Effector CD4-positive, alpha-beta T cell (primary cell): ENCODE measurements at places on chromosomes 1 and 21.

DNA sequence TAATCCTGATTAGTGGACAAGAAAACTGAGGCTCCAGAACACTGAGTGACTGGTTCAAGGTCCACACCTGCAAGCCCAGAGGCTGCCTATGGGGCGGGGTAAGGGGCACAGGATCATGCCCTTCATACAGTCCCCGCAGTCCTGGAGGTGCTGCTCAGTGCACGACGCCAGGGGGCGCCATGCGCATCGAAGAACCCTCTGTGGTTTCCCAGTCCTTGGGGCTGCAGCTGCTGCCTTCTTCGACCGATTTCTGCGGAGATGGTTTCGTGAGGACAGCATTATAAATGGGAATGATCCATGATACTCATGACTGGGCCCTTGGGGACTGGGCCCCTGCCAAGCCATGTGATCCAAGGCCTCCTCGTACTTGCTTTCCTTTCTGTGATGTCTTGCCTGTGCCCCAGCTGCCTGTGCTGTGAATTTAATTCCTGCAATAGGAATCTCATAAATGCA is 37.1 kb upstream of the ARHGEF10L start:
- no peak for DNase-seq

GRCh38 chr1:2796890-2797740 is 4.4 kb downstream of the TTC34 start:
- no peak for DNase-seq

DNA sequence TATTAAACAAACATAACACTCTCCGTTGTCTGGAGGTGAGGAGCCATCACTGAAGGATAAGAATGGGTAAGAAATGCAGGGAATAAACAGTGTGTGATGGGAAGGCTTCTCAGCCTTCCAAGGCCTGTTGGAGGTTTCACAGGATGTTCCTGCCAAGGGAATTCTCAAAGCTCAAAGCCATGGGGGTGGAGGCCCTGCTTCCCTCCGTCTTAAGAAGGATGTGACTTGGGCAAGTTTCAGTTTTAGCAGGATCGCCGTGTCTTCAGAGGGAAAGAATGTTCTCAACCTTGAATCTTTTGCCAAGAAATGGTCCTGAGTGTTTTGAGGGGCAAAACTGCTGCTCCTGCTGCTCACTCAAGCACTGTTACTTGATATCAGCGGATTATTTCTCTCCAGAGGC is 41.7 kb upstream of the IL20 start:
- no peak for DNase-seq

DNA sequence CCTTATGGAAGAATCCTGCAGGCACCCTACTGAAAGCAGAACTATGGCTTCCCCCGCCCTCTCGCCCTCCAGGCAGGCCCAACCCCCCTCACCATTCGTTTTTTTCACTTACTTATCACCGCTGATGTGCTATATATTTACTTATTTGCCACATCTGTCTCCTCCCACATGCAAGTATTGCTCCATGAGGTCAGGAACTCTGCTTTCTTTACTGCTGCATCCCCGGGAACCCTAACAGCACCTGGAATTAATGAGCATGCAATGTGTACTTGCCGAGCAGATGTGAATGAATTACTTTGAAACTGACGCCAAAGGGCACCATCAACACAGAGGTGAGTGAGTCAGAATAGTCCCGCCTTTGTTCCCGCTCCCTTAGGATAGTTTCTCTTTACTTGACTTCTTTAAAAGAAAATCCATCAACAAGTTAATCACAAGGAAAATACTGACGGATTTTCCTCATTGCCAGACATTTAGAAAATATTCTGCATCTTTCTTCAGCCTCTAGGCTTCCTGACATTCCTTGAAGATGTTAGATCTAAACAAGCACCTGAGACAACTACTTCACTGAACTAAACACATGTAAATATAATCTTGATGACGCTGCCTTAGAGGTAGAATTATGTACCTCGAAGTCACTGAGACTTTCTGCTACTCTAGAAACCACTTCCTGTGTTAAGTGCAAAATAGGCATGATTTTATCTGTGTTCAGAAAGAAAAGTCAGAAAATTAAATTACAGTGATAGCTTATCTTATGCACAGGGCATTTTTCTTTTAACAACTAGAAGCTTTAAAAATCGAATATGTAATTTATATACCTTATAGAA is 17.5 kb upstream of the RAB4A start:
- no peak for DNase-seq

- DNase-seq: no peak
Measured at GRCh38 chr1:83641796-83642443, 357.0 kb downstream of the TTLL7 start.

GRCh38 chr1:24147194-24147593 is 4.3 kb upstream of the IL22RA1 start:
- no peak for DNase-seq

- DNase-seq: no peak
Measured at GRCh38 chr1:220487297-220487820, 40.6 kb upstream of the MARK1 start.

GRCh38 chr1:32077451-32077850 is 4.7 kb downstream of the TMEM39B start:
- DNase-seq: no peak

DNA sequence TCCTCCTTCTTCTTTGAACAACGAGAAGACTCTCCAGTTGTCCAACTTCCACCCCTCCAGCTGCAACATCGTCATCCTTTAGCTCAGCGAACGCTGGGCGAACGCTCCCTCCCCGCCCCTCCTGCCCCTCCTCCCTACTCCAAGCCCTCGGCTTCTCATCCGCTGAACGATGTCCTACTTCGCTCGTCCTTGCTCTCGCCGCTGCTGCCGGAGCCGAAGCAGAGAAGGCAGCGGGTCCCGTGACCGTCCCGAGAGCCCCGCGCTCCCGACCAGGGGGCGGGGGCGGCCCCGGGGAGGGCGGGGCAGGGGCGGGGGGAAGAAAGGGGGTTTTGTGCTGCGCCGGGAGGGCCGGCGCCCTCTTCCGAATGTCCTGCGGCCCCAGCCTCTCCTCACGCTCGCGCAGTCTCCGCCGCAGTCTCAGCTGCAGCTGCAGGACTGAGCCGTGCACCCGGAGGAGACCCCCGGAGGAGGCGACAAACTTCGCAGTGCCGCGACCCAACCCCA is at the start of gene BCAN:
Gene BCAN (plus strand): TSS at position 357 of the 504 bp plus-strand sequence. CDS start 3,938 bp downstream, outside the sequence.
- DNase-seq: no peak

DNA sequence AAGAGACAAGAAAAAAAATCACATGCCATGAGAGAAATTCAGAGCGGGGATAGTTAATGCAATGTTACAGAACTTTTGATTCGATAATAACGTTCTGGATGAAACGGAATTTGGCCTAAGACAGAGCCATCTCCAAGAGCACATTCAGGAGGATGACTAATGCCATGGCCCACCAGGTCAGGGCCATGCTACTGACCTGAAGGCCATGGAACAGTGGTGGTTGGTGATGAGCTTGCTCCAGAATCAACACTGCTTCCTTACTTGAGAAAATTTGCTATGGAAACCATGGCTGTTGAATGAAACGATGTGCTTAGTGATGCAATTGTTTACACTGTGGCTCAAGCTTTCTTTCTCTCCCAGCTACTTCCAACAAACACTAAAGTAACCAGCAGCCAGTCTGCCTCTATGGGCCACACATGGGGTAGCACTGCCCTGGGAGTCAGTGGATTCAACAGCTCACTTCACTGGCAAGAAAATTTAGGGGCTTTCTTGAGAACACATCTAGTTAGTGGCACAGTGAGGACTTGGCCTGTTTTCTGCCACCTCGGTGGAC is 299.1 kb downstream of the PCP4 start:
- DNase-seq: no peak

DNA sequence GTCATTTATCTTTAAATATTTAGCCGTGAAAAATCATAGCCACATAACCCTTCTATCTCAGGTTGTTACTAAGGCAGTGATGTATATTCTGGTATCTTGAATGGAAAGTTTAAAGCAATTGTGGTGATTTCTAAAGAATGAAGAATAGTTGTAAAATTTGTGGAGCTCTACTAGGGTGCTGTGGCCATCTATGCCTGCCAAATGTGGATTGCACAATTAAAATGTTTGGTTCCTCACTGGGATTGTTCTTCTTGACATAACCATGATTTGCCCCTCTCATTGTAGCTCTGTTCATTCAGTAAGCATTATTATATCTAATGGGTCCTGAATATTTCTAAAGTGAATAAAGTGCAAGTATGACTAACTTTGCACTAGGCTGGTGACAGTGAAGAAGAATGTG is 50.1 kb downstream of the AK4 start:
- DNase-seq: no peak

GRCh38 chr1:208247696-208248095 is 3.5 kb upstream of the PLXNA2 start:
- DNase-seq: no peak

GRCh38 chr1:16443975-16444770 is 3.6 kb downstream of the NECAP2 start:
- DNase-seq: no peak

DNA sequence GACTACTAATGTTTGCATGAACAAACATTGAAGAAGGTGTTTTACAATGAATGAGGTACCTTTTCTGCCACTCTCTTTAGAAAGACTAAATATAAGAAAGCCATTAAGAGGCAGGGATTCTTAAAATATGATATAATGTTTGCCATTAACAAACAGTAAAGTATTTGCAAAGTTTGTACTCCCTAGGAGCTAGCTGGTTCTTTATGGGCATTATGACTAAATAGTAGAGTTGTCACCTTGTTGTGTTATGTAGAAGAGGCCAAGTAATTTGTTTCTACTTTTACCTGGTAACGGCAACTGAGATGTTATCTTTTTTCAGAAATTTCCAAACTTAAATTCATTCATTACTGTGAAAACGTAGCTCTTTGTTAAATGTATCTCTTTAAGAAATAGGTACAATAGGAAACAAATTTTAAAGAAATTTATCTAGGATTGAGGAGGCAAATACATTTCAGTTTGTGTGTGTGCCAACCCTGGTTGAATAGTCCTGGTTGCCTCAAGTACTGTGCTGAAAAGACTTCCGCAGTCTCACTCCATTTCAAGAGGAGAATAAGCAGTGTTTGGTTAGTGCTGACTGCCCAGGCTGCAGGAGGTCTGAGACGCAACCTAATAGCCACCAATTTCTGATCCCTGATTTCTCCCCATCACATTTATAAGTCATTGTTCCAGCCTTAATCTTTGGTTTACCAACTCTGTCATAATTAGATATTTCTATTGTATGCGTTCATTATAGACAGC is 52.1 kb downstream of the WDR3 start:
- DNase-seq: no peak

DNA sequence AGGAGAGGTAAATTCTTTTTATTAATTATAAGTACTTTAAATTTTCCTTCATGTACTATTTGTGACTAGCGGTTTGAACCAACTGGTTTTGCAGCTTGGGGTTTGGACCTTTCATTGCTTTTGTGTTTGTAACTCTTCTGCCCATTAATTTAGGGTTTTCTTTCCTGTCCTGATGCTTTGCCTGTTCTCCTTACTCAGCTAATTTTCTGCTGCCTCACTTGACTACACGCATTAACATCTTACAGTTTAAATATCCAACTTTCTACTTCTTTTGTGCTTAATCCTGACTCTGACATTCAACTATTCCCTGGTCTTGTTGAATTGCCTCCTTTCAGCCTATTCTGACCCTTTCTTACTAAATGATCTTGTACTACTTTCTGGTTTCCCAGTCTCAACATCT is 135.6 kb downstream of the PTPRC start:
- no peak for DNase-seq

- no peak for DNase-seq
Measured at GRCh38 chr1:207035877-207036551, 3.5 kb upstream of the C1orf116 start.

GRCh38 chr1:92585831-92586230 is 99.1 kb upstream of the GFI1 start:
- DNase-seq: no peak

- no peak for DNase-seq
Measured at GRCh38 chr21:41074396-41075184, 93.4 kb upstream of the BACE2 start.

DNA sequence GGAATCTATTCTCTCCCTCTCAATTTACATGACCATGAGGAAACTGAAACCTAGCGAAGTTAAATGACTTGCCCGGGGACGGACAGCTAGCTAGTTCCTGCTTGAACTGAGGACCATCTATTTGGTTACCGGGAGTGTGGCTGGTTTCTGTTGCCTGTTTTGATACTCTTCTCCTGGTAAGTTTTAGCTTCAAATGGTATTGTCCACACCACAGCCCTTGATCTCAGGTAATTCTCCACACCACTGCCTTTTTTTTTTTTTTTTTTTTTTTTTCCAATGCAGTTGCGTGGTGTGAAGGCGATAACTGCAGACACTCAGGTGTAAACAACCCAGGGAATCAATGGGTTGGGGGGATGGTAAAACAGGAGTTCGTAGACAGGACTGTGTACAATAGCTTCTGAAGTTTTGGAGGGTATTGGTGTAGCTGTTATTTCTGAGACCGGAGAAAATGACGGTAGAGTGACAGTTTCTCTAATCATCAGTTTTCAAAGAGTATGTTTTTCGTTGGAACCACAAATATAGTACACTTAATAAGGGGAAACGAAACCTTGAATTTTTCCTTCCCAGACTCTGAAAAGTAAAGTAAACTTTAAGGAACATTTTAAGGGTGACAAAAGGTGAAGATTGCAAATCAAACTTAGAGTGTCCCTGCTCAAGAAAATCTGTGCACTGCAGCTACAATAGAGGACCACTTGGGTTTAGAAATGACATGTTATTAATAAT is 125.3 kb upstream of the CACYBP start:
- DNase-seq: no peak

DNA sequence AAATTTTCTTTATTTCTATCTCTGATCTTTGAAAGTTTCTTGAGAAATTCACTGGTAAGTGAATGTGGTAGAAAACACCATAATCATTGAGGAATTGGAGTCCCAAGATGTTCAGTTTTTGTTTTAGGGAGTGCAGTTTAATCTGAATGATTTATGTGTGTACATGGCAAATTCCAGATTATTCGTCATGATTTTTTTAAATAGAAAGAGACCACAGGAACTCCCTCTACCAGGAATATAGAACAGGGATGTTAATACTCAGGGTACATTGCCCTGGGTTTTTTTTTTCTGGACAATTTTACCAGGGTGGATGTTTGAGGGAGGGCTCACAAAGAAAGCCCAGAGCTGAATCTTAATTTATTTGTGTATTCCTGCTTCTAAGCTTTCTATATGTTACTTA is 109.0 kb downstream of the VPS13D start:
- DNase-seq: no peak
